ENCODE measurements at places on chromosomes 1 and 21. TPM values are rescaled to one million over a fixed set of nuclear protein-coding genes. Genes with fewer than 3 reads are reported as not detected.

RERE gene
- 42.5 TPM for total RNA-seq

IQGAP3 gene
- 83.3 TPM for total RNA-seq

OR2W3 gene
- total RNA-seq, result not detected

SLAMF8 gene
- total RNA-seq, result 0.11 TPM

FCRL2 gene
- total RNA-seq, result not detected

KRTAP10-2 gene
- not detected for total RNA-seq

THEMIS2 gene
- 7.3 TPM for total RNA-seq

CFHR5 gene
- total RNA-seq, result not detected

ZBTB37 gene
- total RNA-seq, result 8.9 TPM

HHIPL2 gene
- total RNA-seq, result 0.25 TPM

TMPRSS15 gene
- total RNA-seq, result not detected

CELA2A gene
- total RNA-seq, result not detected
